Erythroblast (primary cell): ENCODE measurements at places on chromosomes 5 and 9.
A peak's percentile ranks its signal among the peaks of the same experiment; 100 is the strongest.

DNA sequence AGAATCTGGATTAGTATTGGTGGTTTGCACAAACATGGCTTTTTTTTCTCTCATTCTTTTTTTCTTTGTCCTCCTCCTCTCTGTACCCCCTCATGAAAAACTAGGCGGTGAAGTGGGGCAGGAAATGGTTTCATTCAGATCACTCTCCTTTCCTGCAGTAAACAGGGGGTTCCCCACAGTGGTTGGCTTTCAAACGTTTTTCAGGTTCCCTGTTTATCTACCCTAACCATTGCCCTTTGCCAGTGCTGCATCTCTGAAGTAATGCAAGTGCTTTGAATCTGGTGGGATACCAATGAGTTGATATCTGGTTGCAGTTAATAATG lies 29.8 kb downstream of the NR4A3 start:
- DNase-seq: no peak

DNA sequence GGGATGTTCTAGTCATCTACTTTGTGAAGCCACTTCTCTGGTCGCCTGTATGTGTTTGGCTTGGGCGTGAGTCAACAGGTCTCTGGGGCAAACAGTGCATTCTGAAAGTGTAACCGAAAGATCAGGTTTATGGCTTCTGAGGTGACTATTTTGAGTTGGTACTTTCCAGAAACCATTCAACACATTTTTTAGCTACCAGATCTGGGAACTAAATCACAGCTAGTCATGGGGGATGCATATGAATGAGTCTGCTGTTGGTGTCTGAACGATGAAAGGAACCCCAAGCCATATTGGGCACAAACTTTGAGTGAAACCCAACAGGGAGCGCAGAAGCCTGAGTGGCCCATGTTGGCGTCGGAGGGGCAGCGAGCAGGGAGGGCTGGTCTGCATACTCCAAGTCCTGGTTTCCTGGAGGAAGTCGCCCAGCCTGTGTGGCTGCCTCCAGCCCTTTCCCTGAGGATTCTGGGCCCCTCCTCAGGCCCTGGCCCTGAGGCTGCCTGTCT lies 35.3 kb downstream of the UBE2QL1 start:
- DNase-seq: no peak

GRCh38 chr5:156476158-156476551 lies 149.2 kb downstream of the SGCD start:
- no peak for DNase-seq

GRCh38 chr5:1067141-1068121 lies 44.4 kb downstream of the SLC12A7 start:
- peak; percentile 94 for DNase-seq

DNA sequence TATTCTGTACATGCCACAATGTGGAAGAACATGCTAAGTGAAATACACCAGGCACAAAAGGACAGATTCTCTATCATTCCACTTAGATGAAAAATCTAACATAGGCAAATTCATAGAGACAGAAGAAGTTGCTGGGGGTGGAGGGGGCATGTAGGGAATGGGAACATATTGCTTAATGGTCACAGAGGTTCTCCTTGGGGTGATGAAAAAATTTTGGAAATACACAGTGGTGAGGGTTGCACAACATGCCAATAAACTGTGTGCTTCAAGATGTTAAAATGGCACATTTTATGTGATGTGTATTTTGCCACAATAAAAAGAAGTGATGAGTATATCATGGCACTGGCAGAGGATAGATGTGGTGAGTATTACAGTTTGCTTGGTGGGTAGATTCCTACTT lies 111.9 kb downstream of the SUSD1 start:
- no peak for DNase-seq

GRCh38 chr9:75491533-75491932 lies 398.9 kb upstream of the PCSK5 start:
- DNase-seq: no peak

DNA sequence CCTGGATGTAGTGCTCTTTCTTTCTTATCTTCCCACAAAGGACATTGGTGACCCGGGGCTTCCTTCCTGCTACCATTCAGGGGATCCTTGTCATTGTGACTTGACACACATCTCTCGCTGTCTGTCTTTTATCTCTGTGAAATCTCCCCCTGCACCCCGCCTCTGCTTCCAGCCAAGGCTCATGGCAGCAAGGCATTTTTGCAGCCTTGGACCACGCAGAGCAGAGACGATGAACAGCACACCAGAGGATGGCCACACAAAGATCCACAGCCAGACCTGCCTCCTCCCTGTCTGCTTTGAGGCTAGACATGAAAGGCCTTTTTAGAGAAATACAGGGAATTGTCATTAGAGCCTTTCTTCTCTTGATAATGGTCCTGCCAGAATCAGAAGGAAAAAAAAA lies 549.1 kb downstream of the CDK5RAP2 start:
- DNase-seq: no peak

DNA sequence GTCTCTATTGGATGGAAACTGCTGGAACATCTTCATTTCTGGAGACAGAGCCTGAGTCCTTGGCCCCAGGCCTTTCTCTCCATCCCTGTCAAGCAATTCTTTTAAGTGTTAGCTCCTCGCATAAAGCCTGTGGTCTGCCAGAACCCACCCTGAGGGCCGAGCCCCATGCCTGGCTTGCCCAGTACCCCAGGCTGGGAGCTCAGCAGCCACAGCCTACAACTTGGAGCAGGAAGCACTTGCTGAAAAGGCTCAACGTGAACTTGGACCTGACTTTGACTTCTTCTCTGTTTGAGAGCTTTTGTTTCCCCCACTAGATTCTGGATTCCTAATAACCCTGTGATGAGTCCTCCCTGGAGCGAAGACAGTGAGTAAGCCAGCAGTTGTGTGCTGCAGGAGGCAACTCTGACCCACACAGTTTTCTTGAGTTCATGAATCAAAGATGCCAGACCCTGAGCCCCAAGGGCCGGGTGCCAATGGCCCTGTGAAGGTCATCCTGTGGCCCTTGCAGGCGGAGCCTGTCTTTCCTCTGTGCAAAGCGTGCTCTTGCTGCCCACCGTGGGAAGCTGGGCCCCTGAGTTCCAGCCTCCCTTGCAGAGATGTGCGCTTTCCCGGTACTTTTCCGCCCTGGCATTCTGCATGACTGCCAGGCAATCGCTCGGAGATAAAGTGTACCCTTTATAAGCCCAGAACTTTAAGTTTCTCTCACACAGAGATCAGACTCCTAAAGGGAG lies 64.3 kb upstream of the RUFY1 start:
- no peak for DNase-seq

- no peak for DNase-seq
Measured at GRCh38 chr9:135486267-135487065, 6.9 kb downstream of the PPP1R26 start.

DNA sequence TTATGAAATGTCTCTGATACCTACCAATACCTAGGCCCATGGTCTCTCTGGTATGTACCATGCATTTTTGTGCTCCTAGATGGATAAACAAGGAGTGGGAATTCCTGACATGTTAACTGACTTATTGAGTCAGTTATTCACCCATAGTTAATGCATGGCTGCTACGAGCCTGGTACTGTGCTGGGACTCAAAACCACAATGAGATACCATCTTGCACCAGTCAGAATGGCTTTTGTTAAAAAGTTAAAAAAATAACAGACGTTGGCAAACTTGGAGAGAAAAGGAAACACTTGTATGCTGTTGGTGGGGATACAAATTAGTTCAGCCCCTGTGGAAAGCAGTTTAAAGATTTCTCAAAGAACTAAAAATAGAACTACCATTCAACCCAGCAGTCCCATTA lies 293.8 kb downstream of the OSTF1 start:
- no peak for DNase-seq

DNA sequence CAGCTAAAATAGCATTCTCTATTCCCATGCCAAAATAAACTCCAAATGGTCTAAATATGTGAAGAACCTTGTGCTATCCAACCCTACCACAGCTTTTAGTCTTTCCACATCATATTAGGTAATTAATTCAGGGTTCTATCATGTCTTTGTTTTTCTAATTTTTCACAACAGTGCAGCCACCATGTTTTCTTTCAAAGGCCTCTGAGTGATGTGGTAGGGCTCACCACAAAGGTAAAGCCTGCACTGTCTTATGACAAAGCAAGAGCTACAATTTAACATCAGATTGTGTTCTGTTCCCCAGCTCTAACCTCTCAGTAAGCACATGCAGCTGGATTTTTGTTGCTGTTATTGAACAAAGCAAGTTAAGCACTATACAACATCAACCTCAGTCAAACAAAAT lies 52.4 kb downstream of the MEF2C start:
- DNase-seq: no peak

DNA sequence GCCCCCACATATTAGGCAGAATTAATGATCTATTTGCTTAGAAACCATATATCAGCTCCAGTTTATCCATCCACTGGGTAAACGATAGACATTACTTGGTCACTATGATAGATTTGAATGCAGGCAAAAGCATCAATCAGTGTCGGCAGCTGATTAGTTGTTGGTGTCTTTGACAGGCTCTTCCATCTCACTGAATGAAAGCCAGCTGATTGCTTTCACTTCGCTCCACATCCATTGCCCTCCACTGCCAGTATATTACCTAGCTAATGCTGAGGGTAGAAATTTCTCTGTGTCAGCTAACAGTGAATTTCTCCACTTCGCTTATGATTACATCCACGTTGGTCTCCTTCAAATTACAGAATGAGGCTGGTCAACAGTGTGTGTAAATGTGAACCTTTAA lies 821.3 kb upstream of the TYRP1 start:
- DNase-seq: no peak

- no peak for DNase-seq
Measured at GRCh38 chr5:179536676-179537075, 13.7 kb upstream of the RUFY1 start.

DNA sequence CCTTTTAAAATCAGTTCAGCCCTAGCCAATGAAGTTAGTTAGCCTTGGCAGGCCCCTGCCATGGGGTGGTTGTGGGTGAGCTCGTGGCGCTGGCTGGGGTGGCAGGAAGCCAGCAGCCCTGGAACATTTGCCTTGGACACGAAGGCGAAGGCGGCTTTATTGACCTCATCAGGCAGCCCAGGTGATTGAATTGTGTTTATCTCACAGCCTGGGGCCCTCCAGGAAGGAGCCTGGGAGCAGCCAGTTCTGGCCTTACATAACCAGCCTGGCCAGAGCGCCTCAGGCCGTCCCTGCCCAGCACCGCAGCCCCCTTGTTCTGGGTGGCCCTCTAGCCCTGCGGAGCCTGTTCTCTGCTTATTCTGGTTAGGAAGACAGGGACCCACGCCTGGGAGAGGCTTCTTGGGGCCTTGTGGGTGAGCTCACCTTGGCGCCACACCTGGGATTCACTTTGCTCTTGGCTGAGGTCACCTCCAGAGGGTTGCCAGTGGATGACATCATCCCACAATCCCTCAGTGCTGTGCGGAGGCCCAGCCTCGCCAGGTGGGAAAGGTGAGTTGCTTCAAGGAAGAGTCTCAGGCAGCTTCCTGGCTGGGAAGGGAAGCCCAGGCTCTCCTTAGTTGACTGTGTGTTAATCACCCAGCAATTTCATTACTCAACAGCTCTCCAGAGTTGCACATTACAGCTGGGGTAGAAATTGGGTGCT lies 54.4 kb upstream of the RPL26L1 start:
- DNase-seq: no peak

- no peak for DNase-seq
Measured at GRCh38 chr9:98321269-98321668, 65.8 kb upstream of the TBC1D2 start.

DNA sequence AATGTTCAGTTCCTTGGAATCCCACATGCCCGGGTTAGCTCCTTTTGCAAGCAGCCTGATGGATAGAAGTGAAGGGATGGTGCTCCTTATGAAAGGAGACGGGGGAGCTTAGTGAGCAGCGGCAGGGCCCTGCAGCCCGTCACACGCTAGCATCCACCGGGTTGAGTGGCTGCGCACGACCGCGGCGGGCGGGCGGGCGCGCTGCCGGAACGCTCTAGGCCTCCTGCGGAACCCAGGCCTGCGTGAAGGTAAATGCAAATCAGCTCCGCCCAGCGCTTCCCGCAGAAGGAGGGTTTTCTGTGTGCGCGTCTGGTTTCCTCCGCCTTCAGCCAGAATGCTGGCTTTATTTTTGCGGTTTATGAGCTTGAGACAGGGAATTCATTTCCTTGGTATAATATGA lies 19.8 kb downstream of the IL12B start:
- no peak for DNase-seq

DNA sequence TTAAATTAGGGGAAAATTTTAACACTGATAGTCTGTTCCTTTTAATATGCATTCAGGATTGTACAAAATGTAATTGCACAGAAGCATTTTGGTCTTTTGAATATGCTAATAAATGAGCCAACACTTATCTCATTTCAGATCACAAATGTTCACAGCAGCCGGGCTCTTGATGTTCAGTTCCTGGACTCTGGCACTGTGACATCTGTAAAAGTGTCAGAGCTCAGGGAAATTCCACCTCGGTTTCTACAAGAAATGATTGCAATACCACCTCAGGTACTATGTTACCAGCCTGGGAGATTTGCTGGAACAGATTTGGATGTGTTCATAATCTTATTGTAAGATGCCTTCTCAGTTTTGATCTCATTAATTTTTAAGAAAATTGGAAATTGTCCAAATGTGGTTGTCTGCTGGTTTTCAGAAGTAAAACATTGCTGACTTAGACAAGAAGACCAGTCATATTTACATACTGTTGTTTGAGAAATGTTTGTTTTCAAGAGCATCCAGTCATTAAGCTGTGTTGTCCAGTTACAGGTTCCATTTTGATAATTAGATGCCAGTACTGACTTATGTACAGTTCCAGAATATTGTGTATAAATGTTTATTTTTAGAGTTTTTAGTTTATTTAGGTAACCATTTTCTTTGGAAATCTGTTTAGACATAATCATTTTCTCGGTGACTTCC lies 23.0 kb upstream of the TMOD1 start:
- no peak for DNase-seq

DNA sequence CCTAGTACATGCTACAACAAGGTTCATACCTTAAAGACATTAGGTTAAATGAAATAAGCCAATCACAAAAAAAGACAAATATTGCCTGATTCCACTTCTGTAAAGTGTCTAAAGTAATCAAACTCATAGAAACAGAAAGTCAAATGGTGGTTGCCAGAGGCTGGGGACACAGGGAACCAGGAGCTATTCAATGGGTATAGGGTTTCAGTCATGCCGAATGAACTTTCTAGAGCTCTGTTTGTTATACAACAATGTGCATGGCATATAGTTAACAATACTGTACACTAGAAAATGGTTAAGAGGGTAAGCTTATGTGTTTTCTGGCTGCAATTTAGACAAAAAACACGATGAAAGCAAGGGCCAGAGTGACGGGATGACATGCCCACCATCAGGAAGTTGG lies 70.8 kb upstream of the EGFLAM start:
- no peak for DNase-seq

DNA sequence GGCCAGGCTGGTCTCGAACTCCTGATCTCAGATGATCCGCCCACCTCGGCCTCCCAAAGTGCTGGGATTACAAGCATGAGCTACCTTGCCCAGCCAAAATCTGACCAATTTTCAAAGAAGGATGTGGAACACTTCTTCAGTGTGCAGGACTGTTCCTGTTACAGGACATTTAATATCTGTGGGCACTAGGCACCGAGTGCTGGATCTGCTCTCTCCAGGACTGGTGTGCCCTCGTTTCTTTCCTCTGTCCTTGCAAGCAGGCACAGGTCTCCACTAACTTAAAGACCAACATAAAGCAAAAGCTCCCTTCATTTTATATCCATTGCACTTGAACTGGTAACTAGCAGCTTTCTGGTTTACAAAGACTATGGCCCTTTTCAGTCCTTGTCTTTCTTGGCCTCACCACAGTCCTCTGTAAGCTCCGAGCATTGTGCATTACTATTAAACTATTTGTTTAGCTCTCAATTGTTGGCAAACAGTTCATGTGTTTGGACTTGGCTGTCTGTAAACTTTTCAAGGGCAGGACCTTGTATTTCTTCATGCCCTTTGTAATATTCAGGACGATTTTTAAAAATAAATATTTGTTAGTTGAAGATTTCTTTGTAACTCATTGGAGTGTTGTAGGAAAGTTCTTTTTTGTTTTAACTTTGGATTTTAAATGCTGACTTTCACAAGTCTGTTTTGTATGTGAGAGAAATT lies 37.3 kb downstream of the ARHGEF28 start:
- DNase-seq: no peak
